ENCODE measurements at places on chromosomes 16 and 17. TPM values are rescaled to one million over a fixed set of nuclear protein-coding genes. Genes with fewer than 3 reads are reported as not detected.

DNA sequence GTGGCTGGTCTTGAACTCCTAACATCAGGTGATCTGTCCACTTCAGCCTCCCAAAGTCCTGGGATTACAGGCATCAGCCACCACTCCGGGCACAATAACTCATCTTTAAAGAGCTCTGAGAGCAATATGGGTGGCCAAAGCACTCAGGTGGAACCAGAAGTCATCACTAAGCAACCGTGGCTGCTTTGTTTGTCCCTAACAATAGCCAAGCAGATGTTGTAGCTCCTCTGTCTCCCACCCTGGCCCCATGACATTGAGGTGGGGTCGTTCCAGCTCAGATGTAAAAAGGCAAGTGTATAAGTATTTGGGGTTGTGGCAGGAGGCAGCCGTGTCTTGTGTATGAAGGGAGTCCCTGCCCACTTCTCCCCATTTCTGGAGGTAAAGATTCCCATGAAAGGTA is 3.7 kb upstream of the SCIMP start:
- DNase-seq, result no peak

DNA sequence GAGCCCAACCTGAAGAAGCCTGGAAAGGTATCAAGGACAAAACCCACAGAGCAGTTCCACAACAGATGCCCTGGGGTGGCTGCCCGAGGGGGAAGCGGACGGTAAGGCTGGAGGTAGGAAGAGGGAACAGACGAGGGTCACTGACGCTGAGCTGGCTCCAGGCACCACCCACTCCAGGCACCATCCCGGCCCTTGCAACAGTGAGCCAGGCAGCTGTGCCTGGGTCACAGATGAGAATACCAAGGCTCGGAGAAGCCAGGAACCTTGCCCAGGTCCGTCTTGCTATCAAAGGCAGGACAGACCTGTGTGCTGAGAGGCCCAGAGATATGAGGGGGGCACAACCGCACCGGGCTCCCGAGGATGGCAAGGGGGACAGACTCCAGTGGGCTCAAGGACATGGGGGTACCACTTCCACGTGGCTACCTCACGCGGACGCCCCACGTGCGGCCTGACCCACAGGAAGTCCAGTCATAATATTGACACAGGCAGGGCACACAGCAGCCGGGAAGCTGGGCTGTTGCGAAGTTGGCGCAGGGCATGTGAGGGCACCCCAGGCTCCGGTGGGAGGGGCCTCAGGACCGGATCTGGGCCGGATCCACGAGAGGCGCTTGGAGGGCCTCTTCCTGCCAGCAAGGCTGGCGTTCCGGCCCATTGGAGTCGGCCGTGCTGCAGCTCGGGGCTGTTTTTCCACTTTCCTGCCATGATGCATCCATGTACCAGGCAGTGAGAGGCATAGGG is 29.9 kb downstream of the PEMT start:
- no peak for DNase-seq

DNA sequence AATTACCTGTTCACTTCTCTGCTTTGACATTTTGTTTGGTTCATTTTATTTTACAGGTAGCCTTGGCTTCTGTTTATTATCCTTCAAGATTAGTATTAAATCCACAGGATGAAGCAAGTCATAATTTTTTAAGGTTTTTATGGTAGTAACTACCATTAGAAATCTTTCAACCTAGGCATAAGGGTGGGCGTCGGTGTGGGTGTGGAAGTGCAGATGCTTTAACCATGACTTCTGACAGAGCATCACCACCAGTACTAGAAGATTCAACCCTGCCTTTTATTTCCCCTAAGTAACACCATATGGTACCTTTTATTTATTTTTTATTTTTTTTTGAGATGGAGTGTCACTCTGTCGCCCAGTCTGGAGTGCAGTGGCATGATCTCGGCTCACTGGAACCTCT is 22.7 kb downstream of the AP2B1 start:
- no peak for DNase-seq

DNA sequence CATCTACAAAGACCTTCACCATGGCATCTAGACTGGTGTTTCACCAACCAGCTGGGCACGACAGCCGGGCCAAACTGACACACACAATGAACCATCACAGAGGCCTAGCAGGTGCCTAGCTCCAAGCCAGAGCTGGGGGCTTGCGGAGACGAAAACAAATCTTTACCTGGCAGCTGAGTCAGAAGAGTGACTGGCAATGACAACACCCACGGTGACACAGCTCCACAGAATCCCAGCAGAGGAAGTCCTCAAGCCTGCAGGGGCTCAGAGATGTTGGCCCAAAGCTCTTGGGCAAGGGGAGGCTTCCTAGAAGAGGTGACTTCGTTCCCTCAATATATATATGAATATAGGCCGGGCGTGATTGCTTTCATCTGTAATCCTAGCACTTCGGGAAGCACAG is 5.1 kb downstream of the MMP25 start:
- DNase-seq, result no peak

The PRR11 gene
- total RNA-seq, result 70.6 TPM

GRCh38 chr17:36880268-36880905 is 56.9 kb upstream of the LHX1 start:
- DNase-seq, result no peak

The ACAP1 gene
- 15.5 TPM for total RNA-seq

DNA sequence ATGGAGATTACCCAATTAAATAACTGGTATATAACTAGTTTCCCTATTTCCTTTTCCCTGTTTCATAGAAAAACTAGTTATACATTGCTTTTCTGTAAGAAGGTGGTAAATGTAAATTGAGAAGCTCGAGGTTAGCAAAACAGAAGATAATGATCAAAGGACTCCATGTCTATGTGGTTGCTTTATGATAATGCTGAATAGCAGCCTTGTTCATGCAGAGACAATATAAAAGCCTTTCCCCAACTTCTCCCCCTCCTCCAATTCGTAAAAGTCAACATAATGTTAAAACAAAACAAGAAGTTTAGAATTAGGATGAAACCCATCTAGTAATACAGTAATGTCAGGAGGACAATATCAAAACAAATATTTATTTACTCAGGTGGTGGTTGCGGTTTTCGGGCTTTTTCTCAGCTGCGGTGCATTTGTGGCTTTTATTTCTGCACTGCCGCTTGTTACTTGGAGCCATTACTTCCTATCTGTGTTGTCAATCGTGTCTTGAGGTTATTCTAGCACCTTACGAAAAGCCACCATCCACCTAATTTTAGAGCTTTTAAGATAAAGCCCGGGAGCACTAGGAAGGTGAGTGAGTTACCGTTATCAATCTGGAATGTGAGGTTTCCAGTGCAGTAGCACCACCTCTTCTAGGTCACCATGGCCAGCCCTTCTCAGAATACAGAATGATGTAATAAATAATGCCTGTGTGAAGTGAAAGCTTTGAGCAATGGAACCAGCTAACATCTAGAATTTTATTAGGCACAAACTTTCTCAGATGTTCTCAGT is 297.5 kb downstream of the CDH13 start:
- no peak for DNase-seq

The SLFN11 gene
- total RNA-seq, result 0.90 TPM

The GRAPL gene
- 0.55 TPM for total RNA-seq

GRCh38 chr17:39927929-39928857 is 661 bp downstream of the LRRC3C start:
- DNase-seq, result peak; percentile 89

- no peak for DNase-seq
These were observed 38.0 kb downstream of the TMEM132E start for GRCh38 chr17:34617398-34617797.

- DNase-seq, result peak; percentile 81
These were observed 165.3 kb downstream of the SDK2 start for GRCh38 chr17:73478768-73479424.

Data from H9 (cell line).